A549 (cell line): ENCODE measurements at places on chromosomes 13 and 19.
A peak's percentile ranks its signal among the peaks of the same experiment; 100 is the strongest.

- peak; percentile 32 for DNase-seq
Observed at GRCh38 chr13:29707876-29708543, 112.5 kb upstream of the SLC7A1 start.

GRCh38 chr13:29785978-29786377 is 64.4 kb downstream of the UBL3 start:
- no peak for DNase-seq

DNA sequence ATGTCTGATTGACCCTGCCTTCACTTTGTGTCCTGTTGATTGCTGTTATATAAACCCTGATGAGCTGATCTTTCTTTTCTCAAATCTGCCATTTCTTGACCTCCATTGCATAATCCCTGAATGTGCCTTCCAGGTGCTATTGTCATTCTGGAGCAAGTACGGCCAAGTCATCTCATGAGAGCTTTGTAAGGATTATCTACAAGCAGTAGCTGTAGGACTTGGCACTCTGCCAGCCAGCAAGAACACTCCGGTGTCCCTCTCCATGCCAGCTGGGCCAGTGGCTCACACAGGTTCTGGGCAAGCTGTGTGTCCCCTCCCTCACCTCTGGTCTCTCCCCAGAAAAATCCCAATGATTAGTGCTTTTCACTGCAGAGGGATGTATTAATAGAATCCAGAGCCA is 348.1 kb downstream of the FOXO1 start:
- no peak for DNase-seq

- no peak for DNase-seq
Observed at GRCh38 chr19:9146882-9147281, 6.7 kb downstream of the ZNF317 start.

- no peak for DNase-seq
Observed at GRCh38 chr19:13058951-13059660, 43.6 kb downstream of the LYL1 start.

- DNase-seq, result no peak
Observed at GRCh38 chr19:46978171-46978869, 41.3 kb upstream of the NPAS1 start.
